ENCODE measurements at places on chromosomes 2 and 18.

GRCh38 chr18:2515908-2516625 is 55.2 kb downstream of the METTL4 start:
- DNase-seq, result peak; percentile 67

DNA sequence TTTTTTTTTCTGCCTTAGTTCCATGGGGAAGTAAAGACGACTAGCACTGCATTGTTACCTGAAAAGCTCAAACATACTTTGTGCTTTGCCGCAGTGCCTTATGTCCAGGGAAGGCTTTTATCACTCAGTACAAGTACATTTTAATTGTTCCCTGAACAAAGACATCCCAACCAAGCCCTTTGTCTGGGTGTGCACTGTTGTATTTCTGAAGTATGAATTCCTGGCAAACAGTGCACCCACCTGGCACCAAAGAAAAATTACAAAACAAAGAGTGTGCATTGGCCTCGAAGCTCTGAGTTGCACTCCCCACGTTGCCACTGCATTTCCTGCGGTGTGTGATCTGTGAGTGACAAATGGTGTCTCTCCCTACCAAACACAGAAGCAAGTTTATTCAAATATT is 858.5 kb upstream of the PIK3C3 start:
- no peak for DNase-seq

DNA sequence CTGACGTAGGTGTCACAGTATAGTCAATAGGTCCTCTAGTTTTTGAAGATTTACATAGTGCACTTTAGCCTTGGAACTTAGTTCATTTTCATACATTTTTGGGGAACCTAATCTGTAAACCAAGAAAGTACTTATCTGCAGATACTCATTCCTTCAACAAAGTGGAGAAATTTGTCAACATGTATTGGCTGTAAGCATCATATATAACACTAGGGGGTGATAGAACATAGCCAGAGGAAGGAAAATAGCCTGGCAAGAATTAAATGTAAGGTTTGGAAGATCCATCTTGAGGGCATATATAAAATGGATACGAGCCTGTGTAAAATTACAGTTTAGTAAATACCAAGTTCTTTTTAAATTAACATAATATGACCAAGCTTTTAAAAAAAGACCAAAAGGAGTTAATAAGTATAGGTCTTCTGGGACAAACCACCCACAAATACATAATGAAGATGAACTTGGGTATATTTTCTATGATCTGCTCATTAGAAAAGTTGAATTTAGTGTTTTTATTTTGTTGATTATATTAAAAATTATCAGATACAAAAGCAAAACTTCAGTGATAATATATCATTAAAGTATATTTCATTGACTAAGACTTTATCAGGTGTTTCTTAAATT is 18.2 kb downstream of the RPL37A start:
- peak; percentile 51 for DNase-seq

GRCh38 chr2:85954590-85955458 is 66.0 kb upstream of the ST3GAL5 start:
- no peak for DNase-seq

DNA sequence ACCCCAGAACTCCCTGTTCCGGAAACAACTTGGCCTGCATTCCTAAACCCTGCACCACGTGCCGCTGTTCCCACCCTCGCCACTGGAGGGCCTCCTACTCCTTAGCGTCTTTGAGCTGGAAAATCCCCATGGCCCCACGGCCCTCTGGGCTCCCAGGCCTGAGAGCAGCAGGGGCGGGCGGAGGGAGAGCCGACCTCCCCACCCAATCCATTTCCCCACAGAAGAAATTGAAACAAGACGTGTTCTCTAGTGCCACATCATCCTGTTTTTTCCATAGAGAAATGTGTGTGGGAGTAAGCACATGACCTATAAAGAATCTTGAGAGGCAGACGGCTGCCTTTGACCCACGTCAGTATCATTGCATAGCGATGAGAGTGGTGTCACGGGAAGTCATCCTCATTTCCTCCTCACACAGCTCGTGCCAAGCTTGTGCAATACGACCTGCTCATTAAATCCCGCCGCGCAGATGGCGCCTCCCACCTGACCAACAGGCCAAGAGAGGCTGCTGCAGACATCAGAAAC is 79.2 kb downstream of the LAMA1 start:
- peak; percentile 89 for DNase-seq

DNA sequence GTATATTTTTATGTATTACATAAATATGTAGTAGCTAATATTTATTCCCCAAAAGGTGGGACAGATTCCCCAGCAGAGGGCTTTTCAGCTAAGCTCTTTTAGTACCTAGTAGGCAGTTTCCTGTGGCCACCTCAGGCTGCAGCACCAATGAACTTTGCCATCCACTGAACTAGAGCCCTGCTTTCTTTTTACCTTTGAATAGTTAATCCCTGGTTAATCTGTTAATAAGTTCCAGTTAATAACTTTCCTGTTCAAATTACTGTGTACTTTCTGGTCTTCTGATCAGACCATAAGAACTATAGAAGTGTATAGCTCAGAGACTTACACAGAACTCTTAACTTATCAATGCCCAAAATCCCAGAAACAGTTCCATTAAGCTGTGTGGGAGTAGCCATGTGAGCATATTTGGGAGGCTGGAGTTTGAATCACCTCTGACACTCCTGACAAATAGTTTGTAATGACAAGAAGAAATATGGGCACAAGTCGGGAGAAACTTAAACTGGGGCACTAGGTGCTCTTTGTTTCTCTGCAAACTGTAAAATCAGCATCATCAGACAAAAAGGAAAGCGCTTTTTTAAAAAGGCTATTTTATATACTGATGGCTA is 40.0 kb downstream of the ASXL2 start:
- no peak for DNase-seq

- no peak for DNase-seq
These were observed 43.1 kb upstream of the GPC1 start for GRCh38 chr2:240392084-240392947.

DNA sequence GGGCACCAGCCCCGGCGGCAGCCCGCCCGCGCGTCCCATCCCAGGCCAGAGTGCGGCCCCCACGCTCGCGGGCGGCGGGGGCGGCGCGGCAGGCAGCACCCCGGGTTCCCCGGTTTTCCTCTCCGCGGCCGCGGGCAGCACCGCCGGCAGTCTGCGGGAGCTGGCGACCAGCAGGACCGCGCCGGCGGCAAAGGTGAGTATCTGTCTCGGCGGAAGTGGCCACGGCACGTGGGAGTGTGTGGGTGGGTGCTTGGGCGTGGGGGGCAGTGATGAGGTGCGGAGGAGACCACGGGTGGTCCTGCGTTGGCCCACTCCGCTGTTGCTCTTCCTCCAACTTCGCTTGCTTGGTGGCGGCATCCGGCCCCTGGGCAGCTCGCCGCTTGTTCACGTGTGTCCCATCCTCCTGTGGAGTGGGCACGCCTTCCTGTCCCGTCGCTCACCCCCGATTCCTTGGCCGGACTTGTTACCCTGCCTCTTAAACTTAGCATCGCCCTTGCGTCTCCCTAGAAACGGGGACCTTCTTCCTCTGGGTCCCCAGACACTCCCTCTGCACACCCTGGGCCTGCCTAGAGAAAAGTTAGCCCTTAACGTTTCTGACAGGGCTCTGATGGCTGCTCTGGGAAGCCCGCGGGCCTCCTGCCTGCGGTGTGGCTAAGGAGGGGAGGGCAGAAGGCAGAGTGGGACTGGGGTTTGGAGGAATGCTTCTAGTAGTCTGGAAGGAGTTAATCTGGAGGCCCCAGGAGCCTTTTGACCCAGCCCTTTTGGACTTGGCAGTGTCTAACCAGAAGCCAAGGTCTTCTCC is 1.1 kb downstream of the SH3RF3 start:
- DNase-seq, result peak; percentile 19

DNA sequence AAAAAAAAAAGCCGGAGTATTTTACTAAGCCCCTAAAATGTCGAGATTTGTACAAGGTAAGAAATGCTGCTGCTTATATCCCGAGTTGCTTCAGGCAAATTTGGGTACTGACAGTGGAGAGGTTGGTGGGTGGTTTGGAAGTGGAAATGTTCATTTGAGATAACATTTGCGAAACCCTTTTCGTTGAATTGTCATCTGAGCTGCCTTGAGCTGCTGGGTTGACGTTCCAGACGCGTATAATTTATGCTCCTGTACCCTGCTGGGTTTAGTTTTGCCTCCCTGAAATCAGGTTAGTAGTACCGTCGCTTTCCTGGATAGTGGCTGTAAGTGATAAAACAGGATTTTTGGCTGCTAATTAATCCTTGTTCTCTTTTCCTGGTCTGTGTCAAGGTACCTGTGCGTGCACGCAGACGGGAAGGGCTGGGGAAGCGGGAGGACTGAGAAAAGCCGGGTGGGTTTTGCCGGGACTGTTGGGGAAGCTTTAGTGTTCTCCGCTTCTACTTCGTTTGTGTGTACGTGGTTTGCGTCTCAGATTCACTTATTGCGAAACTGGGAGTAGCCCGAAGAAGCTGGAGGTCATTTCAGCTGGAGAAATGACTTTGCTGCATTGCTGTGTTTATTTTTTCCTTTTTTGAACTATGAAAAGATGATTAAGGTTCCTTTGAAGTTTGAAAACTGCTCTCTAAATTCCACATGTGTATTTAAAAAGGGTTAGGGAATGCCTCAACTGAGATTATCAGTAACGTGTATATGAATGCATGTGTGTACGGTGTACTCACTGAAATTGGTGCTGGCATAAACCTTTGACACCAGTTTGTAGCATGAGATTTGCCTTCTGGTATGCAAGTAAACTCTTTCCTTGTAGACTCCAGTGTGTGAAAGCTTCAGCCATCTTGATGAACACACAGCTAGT is 709 bp downstream of the UGP2 start:
- peak; percentile 51 for DNase-seq

GRCh38 chr2:172513524-172513900 is 42.4 kb upstream of the PDK1 start:
- no peak for DNase-seq

GRCh38 chr18:31398191-31398590 is 21.6 kb downstream of the DSG4 start:
- no peak for DNase-seq

- no peak for DNase-seq
These were observed 134.5 kb downstream of the NBAS start for GRCh38 chr2:15426606-15427005.

DNA sequence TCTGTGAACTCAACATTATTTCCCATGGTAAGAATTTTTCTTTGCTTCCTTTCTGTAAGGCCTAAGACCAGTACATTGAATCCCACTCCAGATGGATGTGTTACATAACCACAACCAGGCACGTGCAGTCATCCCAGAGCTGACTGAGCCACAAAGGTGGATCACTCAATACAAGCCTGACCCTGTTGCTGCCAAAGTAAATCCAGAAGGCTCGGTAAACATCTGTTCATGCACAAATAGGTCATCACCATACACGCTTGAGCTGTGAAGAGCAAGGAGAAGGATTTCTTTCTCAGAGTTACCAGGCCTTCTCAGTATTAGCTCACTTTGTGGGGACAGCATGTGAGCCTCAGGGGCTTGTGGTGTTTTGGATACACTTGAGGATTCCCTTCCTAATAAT is 791.4 kb upstream of the FANCL start:
- no peak for DNase-seq

- DNase-seq, result no peak
These were observed 12.4 kb downstream of the PFN4 start for GRCh38 chr2:24110660-24111303.

GRCh38 chr2:9110893-9111569 is 95.6 kb upstream of the ASAP2 start:
- no peak for DNase-seq

DNA sequence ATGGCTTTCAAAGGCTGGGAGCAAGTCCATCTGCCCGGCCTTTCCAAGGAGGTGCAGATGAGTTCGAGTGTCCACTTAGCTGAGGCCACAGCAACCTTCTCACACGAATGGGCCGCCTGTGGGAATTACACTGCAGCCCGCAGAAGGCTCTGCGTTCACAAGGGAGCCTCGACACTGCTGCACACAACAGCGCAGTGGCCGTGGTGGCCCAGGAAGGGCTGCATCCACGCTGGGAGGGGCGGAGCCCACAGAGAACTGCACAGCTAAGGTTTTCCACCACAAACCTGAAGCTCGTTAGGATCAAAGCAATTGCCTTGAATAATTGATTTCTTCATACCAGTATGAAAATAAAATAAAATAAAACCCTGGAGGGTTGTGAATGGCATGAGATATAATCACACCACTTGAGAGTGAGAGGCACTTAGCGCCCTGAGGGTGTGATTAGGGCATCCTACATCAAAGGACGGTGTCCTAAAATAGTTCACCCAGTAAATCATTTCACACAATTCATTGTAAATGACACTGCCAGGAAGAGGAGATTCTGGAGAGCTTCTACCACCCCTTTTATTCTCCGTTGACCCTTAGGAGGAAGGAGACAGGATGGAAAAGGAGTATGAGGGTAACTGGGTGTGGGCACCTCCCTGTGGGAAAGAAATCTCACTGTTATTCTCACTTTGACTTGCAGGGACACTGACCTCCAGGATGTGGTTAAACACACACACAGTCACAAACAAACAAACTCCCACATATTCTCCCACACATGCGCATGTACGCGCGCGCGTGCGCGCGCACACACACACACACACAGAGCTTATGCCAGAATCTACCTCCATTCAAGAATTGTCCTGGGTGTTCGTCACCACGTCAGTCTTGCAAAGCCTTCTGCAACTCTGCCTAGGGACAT is 256.6 kb upstream of the ID2 start:
- no peak for DNase-seq

DNA sequence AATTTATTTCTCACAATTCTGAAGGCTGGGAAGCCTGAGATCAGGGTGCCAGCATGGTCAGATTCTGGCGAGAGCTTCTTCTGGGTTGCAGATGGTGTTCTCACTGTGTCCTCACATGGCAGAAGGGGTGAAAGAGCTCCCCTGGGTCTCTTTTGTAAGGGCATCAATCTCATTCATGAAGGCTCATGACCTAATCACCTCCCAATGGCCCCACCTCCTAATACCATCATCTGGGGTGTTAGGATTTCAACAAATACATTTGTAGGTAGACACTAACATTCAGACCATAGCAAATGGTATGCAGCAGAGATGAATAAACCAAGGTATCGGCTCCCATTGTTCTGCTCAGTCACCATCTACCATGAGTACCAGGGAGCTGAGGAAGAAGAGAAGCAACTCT is 32.7 kb downstream of the YPEL5 start:
- DNase-seq, result no peak
